GM12891 (cell line): ENCODE measurements at places on chromosomes 16 and 17.

DNA sequence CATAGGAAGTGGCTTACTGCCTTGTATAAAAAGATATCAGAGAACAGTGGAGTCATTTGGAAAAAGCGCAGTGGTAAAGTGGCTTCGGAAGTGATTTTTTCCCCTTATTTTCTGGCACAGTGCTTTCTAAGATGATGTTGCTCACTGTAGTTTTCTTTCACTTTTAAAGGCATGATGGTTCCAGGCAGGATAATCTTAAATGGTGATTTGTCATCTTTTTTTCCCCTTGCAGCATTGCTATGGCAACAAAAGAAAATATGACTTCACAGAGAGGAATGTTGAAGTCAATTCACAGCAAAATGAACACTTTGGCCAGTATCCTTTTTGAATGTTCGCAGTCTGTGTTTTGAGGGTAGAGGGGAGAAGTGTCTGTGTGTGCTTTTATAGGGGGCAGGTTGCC lies 42.5 kb downstream of the GOSR1 start:
- no peak for DNase-seq

GRCh38 chr16:15033309-15033707 lies 22.6 kb downstream of the NTAN1 start:
- no peak for DNase-seq

- DNase-seq, result no peak
Measured at GRCh38 chr16:72285728-72286127, 113.8 kb upstream of the PMFBP1 start.

GRCh38 chr16:88703486-88704309 lies 2.5 kb downstream of the RNF166 start:
- no peak for DNase-seq

DNA sequence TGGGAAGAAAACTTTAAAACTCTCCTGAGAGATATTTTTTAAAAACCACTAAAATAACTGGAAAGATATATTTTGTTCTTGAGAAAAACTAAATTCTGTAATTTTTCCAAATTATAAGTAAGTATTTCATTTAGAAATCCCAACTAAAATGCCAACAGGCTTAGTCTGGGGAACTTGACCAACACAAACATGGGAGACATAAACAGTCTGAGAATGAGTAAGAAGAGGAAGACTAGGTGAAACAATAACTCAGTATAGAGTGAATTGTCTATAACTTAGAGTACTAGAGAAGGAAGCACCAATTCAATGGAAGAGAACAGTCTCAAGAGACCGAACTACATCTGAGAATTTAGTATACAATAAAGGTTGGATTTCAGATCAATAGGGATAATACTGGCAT lies 2.9 kb downstream of the CMTM1 start:
- no peak for DNase-seq

GRCh38 chr16:49195237-49195548 lies 86.4 kb downstream of the CBLN1 start:
- DNase-seq, result no peak

GRCh38 chr17:4560837-4561256 lies 470 bp upstream of the GGT6 start:
- DNase-seq, result no peak

DNA sequence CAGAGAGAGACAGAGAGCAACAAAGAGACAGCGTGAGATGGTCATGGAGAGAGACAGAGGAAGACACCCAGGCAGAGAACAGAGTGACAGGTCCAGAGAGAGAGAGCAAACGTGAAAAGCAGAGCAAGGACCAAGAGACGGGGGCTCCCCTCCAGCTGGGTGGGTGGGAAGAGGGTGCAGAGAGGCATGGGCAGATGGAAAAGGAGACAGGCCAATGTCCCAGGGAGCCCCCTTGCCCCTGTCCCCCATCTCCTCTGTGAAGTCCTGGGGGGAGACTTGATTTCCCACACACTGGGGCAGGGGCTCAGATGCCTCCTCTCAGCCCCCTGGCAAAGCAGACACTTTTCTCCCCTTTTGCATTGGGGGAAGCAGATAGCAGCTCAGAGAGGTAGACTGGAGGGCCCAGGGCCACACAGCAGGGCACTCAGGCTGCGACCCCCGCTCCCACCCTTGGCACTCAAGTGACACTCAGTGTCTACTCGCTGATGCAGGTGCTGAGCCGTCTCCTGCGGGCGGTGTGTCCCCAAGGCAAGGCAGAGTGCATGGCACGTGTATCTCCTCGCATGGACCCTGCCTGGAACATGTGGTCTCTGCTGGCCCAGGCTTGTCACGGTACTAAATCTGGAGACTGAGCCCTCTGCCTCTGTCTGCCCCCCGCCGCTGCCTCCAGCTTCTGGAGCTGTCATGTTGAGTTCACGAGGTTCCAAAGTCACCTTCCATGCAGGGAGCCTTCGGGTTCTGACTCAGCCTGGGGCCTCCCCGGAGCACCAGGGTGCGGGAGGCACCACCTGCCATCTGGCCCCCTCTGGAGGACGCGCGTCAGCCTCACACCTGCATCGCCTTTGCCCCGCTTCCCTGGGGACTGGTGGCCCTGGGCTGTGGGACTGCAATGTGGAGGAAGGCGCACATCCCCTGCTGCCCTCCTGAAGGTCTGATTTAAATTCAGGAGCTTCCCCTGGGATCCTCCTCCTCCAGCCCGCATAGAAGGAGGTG lies 215.9 kb upstream of the GSE1 start:
- peak; percentile 61 for DNase-seq

DNA sequence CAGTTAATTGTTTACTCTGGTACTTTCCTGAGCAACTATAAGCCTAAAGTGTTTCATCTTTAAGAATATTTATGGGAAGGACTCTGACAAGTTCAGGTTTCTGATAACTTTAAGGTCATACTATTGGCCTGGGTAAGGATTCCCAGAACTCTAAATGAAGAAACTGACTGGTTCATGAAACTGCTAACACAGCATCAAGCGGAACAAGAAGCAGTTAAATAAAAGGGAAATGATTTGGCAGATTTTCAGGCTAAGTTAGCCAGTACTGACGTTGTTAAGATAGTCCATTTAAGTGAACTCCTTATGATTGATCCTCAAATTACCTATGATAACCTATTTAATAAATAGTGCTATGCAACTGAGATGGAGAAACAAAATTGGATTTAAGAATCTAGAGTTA lies 101.6 kb upstream of the CES5A start:
- no peak for DNase-seq

DNA sequence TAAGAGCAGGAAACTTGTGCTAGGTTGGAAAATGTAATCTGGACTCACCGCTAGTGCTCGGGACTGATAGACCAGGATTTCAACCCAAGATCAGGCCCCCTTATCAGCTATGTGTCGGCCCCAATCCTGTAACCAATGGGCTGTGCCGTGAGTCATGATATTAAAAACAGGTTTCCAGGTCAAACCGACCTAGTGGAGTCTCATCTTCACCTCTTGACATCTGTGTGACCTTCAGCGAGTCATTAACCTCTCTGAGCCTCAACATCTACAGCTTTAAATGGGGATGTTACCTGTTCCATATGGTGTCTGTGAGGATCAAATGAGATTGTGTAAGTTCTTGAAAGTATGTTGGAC lies 512 bp downstream of the PMM2 start:
- no peak for DNase-seq

DNA sequence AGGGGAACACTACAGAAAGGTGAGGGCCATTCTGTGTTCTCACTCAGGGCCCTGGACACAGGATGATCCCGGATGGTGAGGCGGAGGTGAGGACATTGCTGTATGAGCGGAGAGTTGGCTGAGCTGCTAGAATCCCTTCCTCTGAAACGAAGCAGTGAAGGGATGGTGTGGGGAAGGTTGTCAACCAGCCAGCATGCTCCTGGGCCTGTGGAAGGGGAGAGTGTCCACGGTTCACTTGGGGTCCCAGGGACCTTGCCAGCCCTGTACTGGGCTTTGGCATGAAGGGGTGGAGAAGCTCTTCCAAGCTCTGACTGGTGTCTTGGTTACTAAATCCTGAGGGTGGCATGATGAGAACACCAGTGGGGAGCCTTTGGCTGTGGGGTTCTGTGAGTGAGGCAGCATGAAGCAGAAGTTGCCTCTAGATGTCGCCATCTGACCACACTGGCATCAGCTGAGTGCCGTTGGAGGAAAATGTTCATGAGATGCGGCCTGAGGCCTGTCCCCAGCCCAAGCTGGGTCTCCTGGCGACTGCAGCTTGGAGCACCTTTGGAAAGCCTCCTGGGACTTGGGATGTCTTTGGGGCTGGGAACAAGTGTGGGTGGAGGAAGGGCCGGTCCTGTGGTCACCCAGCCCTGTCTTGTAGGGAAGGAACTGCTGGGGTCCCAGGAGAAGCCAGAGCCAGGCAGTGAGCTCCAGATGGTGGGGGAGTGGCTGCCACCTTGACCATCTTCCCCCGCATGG lies 14.8 kb downstream of the PDP2 start:
- DNase-seq, result peak; percentile 54

- DNase-seq, result no peak
Measured at GRCh38 chr17:41404024-41404671, 6.7 kb upstream of the KRT31 start.

DNA sequence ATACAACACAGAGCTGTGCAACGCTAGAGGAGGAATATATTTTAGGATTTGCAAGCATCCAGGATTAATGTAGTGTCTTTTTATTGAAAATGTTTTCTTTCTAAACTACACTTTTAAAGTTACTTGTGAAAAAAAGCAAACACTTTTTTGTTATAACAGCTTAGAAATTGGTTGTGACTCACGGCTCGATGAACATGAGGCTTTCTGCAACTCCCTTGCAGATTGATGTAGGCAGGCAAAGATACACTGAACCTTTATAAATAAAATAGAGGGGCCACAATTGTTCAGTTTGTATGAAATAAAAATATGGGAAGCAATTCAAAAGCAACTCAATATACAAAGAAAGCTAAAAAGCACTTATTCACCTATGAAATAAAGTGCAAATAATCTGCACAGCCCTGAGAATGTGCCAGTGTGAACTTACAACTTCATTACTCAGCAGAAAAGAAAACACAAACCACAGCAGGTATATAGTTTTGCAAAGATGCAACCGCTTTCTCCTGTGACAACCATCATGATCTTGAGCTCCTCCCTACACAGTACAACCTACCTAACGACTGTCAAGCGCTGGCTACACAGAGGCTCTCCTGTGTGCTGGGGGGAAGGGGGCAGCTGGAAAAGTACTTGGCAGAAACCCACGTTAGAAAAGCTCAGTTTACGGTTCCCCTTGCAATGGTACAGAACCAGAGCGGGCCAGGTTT lies 948 bp downstream of the LUC7L start:
- DNase-seq, result no peak

- no peak for DNase-seq
Measured at GRCh38 chr16:82874271-82874670, 247.5 kb downstream of the CDH13 start.

DNA sequence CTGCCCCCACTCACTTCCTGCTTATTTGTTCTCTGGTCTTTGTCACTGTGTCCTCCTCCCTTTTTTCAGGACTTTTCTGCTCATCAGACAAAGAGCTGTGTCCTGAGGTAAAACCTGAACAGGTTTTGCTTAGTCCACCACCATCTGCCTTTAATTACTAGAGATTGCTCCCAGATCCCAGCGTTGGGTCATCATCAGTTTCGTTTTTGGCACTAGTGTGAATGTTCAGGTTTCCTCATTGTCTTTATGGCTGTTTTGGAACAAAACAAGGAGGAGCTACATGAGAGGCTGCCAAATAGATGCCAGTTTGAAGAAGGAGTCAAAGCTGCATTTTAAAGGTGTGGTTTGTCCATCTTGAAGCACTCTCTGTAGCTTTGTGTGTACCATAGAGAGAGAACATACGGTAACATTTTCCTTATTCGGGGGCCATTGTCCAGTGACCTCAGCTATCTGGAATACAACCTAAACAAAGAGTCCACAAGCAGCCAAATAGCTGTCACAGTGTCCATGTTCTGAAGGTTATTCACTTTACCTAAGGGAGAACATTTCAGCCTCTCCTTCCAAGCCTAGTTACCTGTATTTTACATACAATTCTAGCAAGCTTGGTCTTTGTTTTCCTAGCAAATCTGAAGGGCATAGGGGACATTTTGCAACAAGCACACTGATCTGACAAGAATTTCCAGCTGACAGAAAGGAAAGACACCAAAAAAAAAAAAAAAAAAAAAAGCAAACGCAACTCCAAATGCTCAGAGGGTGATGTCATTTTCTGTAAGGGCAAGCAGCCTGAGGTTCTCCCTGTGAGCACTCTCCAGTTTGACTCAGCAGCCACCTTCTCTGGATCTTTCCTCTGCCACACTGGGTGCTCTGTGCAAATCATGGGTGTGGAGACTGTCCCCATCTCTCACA lies 196.1 kb downstream of the NTN1 start:
- no peak for DNase-seq

DNA sequence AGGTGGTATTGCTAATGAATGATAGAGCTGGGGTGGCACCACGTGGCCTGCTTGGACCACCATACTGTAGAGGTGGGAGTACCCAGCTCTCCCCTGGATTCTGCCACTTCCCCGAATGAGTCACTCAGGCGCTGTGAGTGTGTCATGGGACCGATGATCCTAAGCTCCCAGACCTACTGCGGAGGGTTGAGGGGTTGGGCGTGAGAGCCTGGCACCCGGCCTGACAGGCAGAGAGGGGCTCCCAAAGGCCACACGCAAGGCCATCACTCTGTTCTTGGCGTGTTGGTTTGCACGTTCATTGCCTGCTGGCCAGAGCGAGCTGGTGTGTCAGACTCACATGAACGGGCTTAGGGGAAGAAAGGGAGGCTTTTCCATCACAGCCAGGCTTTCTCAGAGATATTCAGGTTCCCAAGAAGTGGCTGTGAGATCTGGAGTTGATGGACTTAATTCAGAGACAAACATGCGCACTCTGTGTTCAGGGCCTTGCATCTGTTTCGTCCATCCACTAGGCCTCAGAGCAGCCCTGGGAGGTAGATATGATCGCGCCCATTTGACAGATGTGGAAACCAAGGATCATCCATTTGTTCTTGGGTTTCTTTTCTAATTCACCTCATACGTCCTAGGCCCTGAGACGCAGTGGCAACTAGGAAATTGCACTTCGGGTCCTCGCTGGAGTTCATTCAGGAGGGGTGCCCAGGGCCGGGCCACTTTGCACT lies 41.4 kb downstream of the CMIP start:
- DNase-seq, result no peak
